ENCODE measurements at places on chromosomes 12 and 14.

- no peak for DNase-seq
Measured at GRCh38 chr12:76633415-76633814, 73.8 kb upstream of the OSBPL8 start.

- no peak for DNase-seq
Measured at GRCh38 chr14:95895720-95896119, 19.1 kb downstream of the TUNAR start.

DNA sequence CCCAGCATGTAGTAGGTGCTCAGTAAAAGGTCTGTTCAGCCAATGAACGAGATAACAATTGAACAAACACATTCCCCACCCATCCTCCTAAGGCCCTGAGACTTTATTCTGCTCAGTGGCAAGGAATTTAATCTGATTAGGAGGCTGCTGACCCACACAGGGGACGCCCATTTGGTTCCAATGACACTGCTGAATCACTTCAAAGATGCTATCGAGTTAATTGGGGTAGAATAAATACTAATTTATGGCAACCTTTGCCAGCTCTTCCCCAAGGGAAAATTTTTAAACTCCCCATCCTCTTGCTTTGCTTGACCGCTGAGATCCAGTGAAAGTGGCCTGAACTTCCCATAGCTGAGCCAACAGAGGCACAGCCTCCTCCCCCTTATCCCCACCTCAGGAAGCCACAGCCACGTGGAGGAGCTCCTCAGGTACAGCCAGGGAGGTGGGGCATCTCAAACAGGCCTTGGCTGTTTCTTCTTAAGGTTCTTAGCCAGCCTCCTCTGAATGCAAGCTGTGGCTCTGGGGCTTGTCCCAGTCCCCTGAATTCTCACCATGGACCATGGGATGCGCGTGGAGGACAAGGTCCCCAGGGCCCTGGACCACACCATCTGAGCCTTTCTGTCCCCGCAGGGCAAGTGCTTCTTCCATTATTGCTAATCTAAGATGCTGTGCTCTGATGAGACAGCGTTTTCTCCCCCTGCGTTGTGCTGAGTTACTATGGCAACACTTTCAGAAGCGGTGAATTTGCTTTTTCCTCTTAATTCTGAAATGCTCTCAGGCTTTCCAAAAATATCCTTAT is 26.7 kb downstream of the C14orf132 start:
- no peak for DNase-seq

- no peak for DNase-seq
Measured at GRCh38 chr12:121738340-121738858, 25.8 kb downstream of the TMEM120B start.

- no peak for DNase-seq
Measured at GRCh38 chr12:111184161-111184560, 184.7 kb downstream of the PHETA1 start.

DNA sequence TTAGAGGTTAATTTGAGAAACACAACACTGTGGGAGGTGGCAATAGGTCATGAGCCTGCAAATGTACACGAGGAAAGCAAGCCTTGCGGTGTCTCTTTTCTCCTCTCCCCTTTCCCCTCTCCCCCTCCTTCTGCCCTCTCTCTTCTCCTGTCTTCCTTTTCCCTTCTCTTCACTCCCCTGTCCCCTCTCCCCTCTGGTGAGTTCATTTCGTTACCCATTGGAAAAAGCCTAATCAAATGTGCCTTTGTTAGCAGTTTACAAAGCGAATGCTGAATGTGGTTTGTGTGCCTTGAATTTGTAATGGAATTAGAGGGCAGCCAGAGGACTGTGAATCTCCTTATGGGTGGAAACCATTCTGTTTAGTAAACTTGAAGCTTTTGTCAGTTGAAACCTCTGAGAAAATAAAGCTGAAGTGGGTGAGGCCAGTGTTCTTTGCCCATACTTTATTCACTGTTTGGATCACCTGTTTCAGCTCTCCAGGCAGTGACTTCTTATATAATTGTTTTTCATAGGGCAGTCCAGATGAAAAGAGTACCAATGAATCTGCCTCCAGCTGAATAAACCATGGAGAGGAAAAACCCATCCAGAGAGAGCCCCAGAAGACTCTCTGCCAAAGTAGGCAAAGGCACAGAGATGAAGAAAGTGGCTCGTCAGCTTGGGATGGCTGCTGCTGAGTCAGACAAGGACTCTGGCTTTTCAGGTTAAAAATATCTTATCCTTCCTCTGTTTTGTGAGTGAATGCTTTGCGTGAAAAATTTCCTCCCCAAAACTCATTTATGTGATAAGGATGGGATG is 7.3 kb downstream of the CIPC start:
- no peak for DNase-seq

GRCh38 chr14:53054457-53054856 is 98.7 kb downstream of the DDHD1 start:
- no peak for DNase-seq

DNA sequence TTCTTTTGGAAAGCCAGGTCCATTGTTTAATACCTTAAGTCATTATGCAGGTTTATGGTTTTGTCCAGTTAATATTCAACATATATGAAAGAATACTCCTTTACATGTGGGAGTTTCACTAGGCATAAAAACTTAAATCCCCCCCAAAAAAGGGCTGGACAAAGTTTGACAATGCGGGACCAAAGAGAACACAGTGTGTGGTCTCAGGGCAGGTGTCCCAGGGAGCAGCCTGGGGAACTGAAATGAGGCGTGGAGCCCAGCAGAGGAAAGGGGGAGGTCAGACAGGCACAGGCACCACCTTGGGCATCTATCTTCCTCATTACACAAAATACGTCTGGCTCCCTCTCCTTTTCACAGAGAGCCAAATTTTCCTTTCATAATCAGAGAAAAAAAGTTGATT is 22.5 kb downstream of the PKP2 start:
- no peak for DNase-seq

- DNase-seq, result no peak
Measured at GRCh38 chr12:29053567-29053966, 95.5 kb upstream of the FAR2 start.

DNA sequence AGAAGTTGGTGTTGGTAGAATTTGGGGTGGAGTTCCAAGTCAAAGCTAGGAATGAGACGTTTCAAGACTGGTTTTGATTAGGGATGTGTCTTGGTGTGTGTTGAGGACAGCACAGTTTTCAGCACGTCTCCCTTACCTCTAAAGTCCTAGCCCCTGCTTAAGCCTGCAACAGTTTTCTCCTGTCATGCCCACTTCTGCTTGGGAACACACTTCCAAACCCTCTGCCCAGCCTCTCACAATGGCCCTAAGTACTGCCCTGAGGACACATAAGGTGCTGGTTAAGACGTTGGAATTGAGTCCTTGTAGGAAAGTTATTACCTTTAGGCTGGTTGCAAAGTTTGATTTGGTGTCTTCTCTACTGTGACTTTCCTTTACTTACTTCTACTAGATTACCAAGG is 710 bp upstream of the BMAL2 start:
- no peak for DNase-seq

DNA sequence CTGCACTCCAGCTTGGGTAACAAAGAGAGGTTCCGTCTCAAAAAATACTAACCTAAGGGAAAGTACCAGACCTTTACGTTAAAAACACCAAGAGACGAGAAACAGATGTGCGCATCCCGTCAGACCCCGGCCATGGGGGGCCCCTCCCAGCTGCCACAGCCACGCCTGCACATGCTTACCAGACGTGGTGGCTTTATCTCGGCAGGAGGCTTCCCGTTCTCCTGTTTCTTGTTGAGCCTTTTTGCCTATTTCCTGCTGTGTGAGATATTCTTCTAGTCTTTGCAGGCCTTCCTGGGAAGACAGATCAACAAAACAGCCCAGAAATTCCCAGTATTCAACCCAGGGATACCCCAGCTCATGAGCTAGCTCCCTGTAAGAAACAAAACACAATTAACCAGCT is 23.6 kb downstream of the PGAM5 start:
- DNase-seq, result no peak

GRCh38 chr12:3247629-3248161 is 170.5 kb downstream of the TSPAN9 start:
- no peak for DNase-seq

GRCh38 chr14:60756847-60757246 is 22.3 kb downstream of the MNAT1 start:
- DNase-seq, result no peak

DNA sequence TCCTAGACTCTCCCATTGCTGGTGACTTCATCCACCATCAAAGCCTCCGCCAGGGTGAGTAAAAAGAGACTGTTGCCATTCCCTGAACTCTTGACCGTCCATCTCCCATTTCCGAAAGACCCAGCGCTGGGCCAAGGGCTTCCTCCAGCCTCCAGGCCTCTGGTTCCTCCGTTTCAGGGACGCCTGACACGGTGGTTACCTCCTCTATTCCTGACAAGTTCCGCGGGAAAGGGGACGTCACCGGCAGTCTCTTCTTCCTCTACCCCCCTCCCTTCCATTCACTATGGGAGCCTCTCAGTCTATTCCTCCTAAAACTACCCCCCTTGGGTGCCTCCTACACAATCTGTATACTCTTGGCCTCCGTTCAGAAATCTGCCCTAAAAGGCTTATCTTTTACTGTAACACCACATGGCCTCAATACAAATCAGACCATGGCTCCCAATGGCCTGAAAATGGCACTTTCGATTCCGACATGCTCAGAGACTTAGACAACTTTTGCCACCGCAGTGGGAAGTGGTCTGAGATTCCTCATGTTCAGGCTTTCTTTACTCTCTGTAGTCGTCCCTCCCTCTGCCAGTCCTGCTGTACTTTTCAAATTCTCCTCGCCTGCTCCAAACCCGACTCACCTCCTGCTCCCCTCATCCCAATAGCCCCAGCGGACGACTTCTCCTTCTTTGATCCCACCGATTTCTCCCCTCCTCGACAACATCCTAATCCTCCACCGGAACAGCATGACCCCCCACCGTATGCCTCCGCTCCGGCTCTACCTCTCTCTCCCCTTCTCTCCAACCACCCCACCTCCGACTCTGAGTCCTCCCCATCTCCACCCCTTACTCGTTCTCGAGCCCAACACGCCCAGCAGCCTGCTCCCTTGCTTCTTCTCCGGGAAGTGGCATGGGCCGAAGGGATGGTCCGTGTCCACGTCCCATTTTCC is 70.4 kb downstream of the MOK start:
- DNase-seq, result no peak

GRCh38 chr12:54522243-54522642 is 24.7 kb downstream of the NCKAP1L start:
- no peak for DNase-seq

DNA sequence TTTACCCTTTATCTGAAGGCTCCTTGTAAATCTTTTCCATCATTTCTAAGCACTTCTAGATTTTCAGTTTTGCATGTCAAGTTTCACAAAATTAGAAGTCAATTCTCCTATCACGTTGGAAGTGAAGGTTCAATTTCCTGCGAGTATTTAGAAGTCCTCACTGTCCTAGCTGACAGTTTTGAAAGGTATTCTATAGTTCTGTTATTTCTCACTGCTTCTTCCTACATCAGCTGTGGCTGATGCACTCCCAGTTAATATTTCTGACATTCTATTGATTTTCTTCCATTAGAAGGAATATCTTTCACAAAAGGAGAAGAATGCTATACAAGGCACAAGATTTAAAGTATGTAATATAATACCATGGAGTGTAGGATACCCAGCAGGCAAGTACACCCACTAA is 15.8 kb upstream of the TMCC3 start:
- no peak for DNase-seq

GRCh38 chr14:30888480-30889243 is 14.3 kb downstream of the COCH start:
- DNase-seq, result no peak

DNA sequence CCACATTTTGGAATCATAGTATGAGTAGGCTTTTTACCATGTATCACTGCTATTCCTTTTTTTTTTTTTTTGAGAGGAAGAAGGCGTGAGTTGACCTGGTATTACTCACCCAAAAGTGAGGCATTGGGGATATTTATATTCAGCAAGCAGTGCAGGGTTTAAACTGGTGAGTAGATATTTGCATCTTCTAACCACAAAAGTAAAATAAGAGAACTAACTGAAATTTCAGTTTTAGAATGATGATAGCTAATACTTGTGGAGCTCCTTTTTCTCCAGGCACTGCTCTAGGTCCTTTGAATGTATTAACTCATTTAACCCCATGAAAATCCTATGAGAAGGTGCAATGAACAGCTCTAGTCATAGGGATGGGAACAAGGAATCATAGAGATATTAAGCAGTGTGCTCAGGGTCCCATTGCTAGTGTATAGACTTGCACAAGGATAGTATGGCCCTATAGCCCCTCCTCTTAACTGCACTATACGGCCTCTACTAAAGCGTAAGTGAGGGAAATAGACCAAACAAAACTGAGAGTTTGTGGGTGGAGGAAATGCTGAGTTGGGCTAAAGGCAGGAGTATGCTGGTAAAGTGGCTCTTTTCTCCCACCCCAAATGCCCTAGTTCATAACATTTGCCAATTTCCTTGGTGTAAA is 104.3 kb upstream of the MAX start:
- DNase-seq, result no peak

DNA sequence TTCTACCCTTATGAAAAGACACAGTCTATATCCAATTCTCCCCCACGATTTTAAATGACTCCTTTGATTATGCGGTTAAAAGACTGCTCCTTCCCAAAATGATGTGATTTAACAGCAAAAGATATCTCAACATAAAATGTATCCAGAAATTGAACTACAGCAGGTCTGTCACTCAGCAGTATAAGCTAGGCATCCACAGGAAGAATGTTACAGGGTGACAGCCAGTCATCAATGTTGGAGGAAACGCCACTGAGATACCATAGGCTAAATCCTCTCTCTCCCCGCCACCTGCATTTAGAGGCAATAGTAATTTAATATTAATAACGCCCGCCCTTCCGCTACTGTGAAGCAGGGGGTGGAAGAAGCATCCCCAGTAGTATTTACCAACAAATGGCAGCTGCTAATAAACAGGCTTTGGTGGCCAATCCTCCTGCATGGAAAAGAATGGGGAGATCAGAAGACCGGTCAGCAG is 613 bp downstream of the RECQL start:
- DNase-seq, result no peak

GRCh38 chr14:88154926-88155325 is 150.0 kb downstream of the GPR65 start:
- no peak for DNase-seq

GRCh38 chr12:10301103-10301502 is 6.6 kb upstream of the KLRD1 start:
- no peak for DNase-seq

DNA sequence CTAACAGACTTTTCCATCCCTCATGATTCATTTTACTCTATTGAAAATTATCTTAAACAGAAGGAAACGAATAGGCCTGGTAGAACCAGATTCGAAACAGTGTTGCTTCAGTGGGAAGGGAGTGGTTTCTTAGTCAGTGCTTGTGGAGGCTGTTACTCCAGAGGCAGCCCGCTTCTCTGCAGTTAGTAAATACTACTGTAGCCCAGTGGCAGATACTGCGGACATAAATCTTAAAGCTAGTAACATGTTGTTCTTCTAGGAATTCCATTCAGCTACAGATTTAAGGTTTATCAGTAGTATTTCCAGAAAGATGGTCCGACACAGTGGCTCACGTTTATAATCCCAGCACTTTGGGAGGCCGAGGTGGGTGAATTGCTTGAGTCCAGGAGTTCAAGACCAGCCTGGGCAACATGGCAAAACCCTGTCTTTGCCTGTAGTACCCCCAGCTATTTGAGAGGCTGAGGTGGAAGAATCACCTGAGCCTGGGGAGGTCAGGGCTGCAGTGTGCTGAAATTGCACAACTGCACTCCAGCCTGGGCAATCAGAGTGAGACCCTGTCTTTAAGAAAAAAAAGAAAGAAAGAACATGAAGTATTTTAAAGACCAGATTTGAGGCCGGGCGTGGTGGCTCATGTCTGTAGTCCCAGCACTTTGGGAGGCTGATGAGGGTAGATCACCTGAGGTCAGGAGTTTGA is 45.9 kb downstream of the DIP2B start:
- DNase-seq, result no peak
